ENCODE measurements at places on chromosomes 11 and 22.

DNA sequence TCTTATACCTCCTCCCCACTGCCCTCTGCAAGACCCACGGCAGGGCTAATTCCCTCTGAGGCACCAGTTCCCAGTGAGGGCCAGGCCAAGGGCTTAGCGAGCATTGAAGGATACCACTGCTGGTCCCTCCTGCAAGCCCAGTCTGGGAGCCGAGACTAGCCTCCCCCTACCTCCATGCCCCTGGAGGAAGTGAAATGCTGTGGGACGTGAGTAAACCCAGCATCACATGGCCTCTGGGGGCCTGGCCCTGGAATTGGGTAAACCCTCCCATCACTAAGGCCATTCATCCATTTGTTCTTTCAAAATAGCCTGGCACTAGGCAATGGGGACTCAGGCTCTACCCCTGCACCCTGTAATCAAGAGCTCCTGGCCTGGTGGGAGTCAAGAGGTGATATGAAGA is 24.7 kb downstream of the ARAP1 start:
- DNase-seq, result no peak

- no peak for DNase-seq
Observed at GRCh38 chr22:44524806-44525205, 26.8 kb upstream of the RTL6 start.

- no peak for DNase-seq
Observed at GRCh38 chr11:13302420-13302958, 24.9 kb downstream of the BMAL1 start.

- DNase-seq, result peak; percentile 89
Observed at GRCh38 chr11:64304316-64305072, 830 bp upstream of the ESRRA start.

DNA sequence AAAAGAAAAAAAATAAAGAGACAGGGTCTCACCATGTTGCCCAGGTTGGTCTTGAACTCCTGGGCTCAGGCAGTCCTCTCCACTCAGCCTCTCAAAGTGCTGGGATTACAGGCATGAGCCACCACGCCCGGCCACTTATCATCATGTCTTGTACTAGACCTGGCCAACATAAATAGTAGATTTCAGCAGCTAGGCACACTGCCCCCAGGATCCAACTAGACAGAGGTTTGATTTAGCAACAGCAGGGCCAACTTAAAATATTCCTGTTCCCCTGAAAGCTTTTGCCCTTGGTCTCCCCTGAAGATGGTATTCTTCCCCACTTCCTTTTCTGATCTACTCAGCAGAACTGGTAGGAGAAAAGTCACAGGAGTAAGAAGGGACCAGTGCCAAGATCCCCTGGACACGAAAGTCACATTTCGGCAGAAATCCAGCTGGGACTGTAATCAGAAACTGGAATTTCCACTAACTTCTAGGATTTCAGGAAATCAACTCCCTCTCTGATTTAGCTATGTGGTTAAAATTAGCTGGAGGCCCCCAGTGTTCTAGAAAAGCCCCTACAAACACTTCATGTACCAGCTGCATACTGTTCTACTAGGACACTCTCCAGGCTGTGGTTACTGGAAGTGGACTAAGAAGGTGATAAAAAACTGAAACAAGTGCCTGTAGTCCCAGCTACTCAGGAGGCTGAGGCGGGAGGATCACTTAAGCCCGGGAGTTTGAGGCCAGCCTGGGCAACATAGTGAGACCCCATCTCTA is 8.9 kb upstream of the PPP2R1B start:
- DNase-seq, result no peak

- DNase-seq, result no peak
Observed at GRCh38 chr11:102046841-102047240, 396 bp upstream of the CFAP300 start.

DNA sequence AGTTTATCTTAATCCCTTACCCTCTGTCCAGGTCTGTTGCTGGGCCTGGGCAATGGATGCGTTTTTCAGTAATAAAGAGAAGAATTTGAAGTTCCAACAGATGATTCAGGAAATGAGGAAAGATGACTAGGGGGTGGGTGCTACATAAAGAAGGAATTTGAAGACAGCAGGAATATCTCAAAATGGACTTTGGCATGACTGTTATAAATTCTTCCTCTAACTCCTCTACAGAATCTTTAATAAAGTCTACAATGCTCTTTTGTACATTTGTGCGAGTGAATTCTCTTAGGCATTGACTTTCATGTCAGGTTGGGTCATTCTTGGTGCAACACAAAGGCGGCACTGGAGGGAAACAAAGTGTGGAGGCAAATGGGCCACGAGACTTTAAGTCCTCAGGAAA is 35.1 kb upstream of the PRSS23 start:
- no peak for DNase-seq

- DNase-seq, result no peak
Observed at GRCh38 chr11:122491509-122491908, 164.0 kb upstream of the UBASH3B start.

DNA sequence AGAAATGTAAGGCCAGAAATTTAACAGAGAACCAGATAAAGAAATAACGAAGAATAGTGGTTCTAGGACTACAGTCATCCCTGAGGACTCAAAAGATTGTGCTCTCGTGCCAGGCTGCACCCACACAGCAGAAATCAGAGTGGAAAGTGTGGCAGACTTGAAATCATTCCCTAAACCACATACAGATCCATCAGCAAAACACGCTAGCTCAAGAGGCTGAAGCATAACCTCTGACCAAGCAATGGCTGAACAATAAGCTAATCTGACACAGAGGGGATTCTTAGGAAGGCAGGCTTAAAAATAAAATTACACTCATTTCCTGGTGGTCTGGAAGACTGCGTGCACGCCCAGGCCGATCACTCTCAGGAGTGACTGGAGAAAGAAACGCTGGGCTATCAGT is 19.0 kb downstream of the NCF4 start:
- no peak for DNase-seq

DNA sequence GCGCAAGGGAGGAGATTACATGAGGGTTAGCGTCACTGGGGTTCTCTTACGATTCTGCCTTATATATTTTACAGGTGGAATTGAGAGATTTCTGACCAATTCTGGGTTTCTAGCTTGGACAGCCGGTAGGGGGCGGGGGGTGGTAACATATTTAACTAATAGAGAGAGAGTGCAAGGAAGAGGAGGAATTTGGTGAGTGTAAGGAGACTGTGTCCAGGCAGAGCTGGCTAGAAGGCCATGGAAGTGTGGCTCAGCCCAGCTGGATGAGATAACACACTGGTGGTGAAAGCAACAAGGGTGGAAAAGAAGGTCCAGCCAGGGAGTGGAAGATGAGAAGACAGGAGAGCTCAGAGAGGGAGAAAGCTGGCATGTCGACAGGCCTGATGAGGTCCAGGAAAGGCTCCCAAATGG is 56.5 kb downstream of the ST3GAL4 start:
- no peak for DNase-seq

DNA sequence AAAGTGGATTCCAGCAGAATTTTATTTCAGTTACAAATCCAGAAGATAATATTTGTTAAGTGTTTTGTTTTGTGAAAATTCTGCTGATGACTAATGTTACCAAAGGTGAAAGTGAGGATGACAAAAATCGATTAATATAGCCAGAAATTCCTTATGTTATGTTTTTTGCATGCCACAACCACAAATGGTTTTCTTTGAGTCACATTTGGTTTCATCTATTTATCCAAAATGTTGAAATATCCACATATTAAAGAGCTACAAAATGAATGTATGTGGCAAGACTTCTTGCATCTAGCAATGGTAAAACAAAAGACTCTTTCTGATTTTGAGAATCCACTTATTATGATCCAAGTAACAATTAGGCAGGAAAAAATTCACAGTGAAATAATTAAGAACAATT is 150.1 kb upstream of the LRRC4C start:
- DNase-seq, result no peak

- DNase-seq, result no peak
Observed at GRCh38 chr22:39488563-39489083, 13.5 kb upstream of the MIEF1 start.
